ENCODE measurements at places on chromosomes 3 and 15.

GRCh38 chr3:79930196-79930595 lies 162.4 kb upstream of the ROBO1 start:
- DNase-seq: no peak

GRCh38 chr3:69764861-69765260 lies 25.6 kb downstream of the MITF start:
- DNase-seq: no peak

GRCh38 chr3:159766563-159767185 lies 222.0 kb upstream of the IL12A start:
- DNase-seq: peak; percentile 55

GRCh38 chr3:54649551-54649950 lies 278.3 kb downstream of the LRTM1 start:
- DNase-seq: no peak

- DNase-seq: no peak
Observed at GRCh38 chr3:445960-446359, 249.4 kb downstream of the CHL1 start.

- DNase-seq: peak; percentile 68
Observed at GRCh38 chr3:112002096-112002971, 3.6 kb downstream of the TAGLN3 start.

- DNase-seq: no peak
Observed at GRCh38 chr3:58704745-58705144, 38.2 kb upstream of the FAM3D start.

DNA sequence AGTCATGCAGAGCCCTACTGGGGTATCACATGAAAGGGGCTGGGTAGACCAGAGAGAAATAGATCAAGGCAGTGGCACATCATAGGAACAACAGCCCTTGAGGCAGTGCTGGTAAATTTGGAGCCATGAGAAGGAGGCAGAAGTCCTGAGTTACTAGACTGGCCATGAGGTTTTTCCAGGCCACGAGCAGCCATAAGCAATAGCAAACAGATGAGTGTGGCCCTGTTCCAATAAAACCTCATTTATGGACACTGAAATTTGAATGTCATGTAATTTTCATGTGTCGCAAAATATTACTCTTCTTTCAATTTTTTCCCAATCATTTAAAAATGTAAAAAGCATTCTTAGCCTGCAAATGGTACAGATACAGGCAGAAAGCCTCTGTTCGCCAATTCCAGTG lies 28.1 kb upstream of the LRRN1 start:
- no peak for DNase-seq

- DNase-seq: peak; percentile 47
Observed at GRCh38 chr3:38226273-38226672, 39.3 kb upstream of the SLC22A13 start.

DNA sequence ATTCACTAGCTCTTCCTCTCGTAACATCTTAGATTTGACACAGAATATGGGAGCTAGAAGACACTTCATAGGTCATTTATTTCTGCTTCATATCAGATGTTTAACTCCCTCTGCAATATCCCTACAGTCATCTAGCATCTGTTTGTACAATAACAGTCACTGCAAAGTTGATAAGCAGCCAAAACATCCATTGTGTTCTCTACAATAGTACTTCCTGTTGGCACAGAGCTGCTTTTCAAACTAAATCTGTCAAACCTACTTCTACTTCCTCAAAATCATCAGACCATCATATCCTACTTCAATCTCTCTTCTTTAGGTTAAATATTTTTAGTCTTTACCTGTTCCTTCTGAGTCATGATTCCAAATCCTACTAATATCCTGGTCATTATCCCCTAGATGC lies 233.2 kb downstream of the FGF12 start:
- no peak for DNase-seq

GRCh38 chr15:101351736-101352135 lies 56.7 kb upstream of the SNRPA1 start:
- no peak for DNase-seq

DNA sequence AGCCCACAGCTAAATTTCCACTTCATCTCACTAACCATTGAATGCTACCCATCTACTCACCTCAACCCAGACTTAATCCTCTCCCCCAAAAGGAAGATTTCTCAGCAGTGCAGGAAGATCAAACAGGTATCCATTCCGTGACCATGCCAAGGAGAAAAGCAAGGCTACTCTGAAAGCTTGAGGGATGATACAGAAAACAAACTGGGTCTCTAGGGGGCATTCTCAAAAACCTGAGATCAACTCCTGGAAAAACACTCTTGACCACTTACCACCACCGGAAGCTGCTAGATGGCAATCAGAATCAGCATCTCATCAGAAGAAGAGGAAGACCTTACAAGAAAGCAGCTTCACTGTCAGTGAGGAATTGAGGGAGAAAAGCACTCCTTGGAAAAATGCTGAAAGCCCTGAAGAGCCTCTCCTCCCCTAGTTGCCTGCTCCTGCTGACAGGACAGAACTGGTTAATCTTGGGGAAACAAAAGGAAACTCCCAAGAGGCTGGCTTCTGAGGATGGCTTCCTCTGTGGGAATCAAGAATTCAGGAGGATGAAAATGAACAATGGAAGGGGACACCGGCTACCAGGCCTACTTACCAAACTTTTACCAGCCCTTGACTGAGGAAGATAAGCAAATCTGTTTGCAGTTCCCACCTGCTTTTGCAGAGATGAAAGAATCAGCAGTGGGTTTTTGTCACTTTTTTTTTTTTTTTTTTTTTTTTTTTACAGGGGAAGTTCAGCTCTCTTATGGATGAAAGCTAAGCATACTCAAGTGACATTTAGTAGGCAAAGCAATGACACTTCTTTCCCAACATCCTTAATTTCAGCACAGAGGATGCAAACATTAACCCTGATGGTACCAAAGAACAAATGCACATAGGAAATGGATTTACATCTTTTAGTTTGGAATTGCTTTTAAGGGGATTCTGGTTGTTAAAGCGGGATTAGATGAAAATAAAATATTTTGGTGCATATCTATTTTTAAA lies at the start of gene ATP8B4:
Gene ATP8B4 (minus strand): TSS at position 171 of the 978 bp plus-strand sequence. CDS start 12,267 bp downstream, outside the sequence.
- DNase-seq: no peak

DNA sequence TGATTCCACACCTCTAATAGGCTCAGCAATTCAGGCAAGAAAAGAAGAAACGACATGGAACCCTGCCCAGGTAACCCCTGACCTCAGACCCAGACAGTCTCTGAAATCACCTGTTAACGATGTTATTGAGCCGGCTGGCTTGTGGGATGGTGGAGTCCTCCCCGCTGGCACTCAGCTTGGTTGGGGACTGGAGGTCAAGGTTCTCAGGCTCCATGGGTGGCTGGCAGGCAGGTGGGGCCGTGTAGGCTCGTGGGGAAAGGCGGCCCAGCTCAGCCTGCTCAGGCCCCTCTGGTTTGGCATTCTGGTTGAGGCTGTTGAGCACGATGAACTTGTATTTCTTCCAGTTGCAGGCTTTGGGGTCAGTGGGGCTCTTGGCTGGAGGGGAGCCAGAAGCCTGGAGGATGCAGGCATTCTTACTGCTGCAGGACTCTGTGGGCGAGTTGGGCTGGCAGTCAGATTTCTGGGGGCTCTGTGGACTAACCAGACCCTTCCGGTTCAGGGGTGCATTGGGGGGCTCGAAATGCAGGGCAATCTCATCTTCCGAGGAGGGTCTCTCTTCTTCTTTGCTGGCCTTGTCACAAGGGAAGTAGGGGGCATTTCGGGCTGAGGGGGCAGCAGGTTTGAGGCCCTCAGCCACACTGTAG lies 16.2 kb downstream of the BCL6 start:
- DNase-seq: no peak

DNA sequence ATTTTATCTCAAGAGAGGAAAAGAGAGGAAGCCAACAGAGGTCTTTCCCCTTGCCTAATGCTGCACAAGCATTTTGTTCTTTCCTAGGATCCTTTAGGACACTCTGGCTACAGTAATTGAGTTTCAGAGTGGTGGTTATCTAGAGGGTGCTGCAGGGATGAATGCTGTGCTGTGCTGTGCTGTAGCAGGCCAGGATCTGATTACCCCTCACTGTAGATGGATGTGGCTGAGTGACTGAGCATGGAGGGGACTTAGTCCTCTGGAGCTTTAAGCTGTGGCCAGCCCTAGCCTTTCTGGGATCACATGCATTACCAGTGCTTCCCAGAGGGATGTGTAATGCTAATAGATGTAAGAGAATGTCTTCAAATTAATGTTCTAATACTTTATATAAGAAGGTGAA lies 94.8 kb downstream of the SLC9A9 start:
- no peak for DNase-seq
